ENCODE measurements at places on chromosomes 1 and 21.

DNA sequence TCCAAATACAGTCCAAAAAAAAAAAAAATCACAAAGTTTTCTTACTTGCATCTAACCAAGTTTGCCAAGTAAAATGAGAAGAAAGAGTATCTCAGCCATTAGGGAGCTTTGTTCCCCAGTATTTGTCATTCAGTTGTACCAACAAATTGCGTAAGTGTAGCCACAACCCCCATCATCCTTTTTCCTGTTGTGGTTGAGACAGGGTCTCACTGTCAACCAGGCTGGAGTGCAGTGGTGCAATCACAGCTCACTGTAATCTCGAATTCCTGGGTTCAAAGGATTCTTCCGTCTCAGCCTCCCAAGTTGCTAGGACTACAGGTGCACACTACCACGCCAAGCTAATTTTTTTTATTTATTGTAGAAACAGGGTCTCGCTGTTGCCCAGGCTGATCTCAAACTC is 9.5 kb downstream of the STX6 start:
- no peak for DNase-seq

DNA sequence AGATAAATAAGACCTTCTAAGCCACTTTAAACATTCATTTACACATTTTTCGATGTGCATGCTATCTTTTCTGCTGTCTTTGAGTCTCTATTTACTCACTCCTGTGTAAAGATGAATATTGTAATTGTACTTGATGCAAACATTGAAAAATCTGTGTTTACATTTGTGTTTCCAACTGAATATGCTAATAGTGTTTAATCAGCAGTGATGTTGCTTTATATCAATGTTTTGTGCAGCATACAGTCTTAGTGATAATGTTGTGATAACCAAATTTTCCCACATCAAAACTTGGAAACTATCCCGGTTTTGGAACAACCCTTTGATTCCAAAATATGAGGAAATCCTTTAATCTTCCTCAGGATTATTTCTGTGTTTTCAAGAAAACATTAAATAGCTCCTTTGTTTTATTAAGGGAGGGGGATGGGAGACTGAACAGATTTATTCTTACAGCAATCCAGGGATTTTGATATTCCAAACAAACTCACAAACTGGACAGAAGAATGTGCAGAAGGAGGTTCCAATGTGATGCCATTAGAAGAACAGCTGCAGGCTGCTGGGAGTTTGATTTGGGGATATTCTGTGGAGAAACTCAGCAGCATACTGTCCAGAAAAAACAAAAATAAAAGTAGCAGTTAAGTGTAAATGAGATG is 248.0 kb downstream of the S1PR1 start:
- no peak for DNase-seq

DNA sequence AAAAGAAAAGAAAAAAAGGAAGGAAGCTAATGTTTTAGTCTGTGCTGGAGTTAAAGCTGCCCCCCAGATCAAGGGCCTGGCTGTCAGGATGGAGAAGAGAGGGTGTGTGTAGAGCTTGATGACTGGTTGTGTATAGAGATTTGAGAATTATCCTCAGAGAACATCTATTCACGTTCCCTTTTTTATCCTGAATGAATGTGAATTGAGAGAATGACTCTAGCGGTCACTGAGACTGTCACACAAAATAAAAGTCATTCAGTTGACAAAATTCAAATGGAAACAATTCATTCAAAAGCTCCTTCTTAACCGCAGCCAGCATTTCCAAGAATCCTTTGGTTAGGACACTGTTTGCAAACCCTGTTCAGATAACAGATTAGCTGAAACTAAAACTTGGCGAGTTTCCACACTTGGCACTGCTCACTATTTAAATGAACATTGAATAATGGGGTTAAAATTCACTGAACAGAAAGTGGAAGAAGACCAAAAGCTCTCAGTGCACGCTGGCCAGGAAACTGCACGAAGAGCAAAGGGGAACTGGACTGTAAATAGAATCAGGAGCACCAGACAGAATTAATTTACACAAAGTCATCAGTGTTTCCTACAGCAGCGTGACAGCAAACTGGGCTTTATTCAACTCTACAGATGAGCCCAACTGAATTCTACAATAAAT is 13.6 kb upstream of the FAM89A start:
- no peak for DNase-seq

- DNase-seq: peak; percentile 35
Observed at GRCh38 chr1:107782217-107782845, 182.6 kb downstream of the VAV3 start.

DNA sequence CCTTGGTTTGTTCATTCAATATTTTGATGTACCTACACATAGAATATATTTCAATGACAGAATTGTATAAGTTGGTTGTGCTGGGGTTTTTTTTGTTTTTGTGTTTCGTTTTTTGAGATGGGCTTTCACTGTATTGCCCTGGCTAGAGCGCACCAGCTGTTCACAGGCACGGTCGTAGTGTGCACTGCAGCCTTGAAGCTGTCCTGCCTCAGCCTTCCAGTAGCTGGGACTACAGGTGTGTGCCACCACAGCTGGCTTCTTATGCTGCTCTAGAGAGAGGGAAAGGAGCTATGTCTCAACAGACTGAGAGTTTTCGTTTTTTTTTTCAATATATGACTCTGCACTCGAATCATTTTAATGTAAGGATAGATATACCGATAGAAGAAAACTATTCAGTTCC is 102.6 kb downstream of the NTNG1 start:
- no peak for DNase-seq

DNA sequence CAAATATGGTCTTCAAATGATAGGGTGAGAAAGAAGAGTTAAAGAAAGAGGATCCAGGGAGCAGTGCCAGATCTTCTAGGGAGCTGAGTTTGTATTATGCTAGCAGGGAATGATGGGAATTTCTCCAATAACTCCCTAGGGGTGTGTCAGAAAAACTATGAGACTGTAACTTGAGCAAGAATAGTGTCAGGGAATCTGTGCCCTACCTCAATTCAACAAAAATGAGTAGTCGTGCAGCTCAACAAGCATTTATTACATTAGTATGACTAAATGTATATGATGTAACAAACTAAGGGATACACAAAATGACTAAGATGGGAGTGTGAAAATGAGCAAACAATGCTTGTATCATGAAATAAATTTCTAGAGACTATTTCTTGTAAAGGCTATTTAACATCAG is 24.2 kb downstream of the SPAG17 start:
- DNase-seq: no peak

DNA sequence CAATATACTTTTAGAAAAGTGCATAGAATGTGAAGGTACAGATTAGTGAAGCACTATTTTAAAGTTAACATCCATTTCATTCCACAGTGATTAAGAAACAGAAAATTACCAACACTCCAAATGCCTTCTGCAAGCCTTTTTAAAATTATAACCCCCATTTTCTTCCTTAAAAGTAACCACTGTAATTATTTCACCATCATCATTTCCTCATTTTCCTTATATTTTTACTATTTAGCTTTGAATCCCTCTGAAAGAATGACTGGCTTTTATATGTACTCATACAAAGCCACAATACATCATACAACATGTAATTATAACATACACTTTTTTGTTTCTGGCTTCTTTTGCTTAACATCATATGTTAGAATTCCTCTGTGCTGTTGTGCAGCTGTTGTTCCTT is 6.5 kb upstream of the NEGR1 start:
- DNase-seq: no peak

DNA sequence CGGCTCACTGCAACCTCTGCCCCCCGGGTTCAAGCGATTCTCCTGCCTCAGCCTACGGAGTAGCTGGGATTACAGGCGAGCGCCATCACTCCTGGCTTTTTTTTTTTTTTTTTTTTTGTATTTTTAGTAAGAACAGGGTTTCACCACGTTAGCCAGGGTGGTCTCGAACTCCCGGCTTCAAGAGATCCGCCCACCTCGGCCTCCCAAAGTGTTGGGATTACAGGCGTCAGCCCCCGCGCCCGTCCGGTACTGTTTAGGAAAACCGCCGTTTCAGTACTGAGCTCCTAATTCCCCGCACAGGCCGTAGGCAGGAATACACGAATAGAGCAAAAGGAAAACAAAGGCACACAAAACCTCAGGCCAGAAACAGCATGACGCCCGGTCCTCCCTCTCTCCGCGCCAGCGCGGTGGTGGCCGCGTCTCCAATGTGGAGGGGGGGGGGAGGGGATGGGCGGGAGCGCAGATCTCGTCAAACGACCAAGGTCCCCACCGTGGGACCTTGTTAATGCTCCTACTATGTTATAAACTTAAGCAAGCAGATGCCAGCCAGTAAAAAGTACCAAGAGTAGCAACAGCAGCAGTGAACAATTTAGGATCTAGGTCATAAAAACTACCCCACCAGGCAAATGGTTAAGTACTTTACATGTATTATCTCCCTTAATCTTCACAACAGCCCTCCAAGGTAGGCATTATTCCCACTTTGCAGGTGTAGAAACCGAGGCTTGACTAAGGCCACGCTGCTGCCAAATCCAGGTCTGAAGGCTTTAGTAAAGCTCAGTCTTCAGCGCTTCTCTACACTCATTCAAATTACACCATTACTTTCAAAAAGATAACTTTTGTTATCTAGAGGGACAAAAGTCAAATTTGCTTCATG is 648 bp upstream of the ADAR start:
- DNase-seq: peak; percentile 75
